NCI-H1092 treated with DMSO at 0.1 percent for 48 hours (cell line): ENCODE measurements at places on chromosomes 12 and 14.

DNA sequence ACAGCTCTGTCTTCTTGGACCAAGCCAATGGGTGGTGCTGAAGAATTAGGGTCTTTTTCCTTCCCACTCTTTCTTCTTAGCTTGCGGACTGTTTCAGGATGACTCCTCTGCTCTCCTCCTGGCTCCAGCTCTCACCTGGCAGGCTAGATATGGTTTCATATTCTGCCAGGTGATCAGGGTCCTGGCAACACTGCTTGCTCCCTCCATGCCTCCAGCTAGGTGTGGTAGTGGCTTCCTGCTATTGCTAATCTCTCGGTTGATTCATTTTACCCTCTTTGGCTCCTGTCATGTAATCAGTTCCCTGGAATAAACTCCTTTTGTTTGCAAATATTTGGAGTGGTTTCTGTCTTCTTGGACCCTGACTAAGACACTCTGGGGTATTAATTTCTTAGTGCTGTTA, 4.3 kb upstream of the GZMH start:
- no peak for DNase-seq

DNA sequence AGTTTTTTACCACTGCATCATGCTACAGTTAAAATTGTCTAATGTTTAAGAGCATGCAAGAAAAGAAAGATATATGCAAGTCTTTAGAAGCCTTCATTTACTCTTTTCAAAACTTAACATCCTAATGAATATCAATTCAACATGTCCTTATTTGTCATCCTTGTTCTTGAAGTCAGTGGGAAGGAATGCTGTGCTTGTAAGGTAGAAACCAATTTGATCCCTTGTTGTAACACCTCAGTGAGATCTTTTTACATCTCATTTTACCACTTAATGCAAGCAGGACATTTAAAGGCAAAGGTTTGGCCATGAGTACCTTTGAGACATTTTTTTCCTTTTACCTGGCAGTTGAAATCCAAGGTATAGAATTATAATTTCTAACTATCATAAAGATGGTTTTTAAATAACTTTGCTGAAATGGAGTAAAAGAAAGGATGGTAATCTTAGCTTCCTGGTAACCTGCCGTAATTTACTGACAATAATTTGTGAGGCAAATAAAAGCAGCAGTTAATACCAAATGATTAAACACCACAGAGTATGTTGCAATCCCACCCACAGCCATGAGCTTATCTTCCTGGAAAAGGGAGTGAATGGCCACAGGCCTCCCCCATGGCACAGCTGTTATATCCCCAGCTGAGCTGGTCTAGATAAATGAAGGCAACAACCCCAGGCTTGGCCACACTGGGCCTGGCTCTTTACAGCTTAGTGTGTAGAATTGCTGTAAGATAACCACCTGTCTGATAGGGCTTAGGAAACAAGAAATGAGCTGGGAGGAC, 33.2 kb upstream of the STRN3 start:
- no peak for DNase-seq

DNA sequence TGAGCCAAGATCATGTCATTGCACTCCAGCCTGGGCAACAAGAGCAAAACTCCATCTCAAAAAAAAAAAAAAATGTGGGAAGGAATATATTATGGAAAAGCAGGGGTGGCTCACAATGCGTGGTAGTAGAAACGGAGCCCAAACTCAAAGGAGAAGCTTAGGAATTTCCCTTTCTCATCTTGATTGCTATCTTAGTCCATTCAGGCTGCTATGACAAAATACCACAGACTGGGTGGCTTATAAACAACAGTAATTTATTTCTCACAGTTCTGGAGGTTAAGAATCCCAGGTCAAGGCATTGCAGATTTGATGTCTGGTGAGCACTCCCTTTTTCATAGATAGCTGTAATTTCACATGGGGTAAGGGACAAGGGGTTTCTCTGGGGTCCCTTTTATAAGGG, 153.8 kb upstream of the KRR1 start:
- no peak for DNase-seq

- no peak for DNase-seq
Observed at GRCh38 chr12:122481861-122482260, 18.9 kb downstream of the ZCCHC8 start.

DNA sequence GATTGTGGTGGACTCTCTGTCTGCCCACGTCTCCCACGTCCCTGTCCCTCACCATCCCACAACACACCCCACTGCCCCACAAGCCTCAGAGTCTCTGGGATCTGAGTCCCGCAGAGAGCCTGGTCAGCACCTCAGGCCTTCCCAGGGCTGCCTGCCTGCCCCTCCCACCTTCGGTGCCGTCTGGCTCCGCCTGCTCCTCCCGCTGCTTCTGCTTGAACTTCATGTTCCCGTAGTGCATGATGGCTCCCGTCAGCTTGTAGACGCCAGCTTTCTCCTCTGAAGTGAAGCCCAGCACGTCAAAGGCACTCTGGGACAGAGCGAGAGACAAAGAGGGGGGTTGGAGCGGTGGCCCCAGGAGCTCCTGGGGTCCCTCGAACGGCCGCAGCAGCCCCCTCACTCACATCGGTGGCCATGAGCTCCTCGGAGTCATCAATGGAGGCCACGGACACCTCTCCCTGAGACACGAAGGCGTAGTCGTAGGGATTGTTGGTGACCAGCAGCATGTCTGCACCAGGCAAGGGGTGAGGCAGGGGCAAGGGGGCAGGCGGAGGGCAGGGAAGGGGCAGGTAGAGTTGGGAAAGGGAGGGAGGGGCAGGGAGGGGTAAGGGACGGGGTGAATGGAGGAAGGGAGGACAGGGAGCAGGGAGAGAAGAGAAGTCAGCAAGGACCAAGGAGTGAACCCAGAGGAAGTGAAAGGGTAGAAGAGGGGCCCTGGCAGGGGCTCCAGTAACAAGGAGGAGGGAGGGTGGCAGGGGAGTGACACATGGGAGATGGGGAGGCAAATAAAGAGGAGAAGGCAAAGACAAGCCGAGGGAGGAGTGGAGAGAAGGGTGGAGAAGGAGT, 5.6 kb downstream of the MYH6 start:
- no peak for DNase-seq

DNA sequence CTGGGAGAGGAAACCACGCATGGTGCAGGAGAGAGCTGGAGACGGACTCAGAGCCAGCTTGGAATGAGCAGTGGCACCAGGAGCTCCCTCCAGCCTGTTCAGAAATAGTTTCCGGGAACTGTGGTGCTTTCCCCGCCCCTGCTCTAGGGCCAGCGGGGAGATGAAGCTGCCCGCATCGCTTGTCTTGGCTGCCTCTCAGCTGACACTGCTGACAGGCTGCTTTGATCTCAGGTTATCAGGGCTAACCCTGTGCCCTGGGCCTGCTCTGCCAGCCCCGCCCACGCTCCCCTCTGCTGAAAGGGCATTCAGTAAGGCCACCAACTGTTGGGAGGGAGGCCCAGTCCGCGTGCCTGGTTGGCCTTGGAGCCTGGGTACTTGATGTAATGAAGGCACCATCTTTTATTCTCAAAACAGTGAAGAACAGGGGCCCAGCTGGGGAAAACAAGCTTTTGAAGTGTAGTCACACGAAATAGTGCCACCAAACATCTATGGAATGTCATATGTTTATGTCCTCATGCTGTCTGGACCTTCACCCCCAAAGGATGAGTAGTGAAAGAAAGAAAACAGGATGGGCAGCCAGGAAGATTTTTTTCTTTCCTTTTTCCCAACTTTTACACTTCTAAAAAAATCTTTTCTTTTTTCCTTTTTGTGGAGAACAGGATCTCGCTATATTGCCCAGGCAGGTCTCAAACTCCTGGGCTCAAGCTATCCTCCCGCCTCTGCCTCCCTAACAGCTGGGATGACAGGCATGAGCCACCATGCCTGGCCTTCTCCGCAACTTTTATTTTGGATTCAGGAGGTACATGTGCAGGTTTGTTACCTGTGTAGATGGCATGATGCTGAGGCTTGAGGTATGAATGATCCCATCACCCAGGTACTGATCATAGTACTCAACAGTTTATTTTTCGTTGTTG, 115.9 kb upstream of the TBX3 start:
- no peak for DNase-seq

DNA sequence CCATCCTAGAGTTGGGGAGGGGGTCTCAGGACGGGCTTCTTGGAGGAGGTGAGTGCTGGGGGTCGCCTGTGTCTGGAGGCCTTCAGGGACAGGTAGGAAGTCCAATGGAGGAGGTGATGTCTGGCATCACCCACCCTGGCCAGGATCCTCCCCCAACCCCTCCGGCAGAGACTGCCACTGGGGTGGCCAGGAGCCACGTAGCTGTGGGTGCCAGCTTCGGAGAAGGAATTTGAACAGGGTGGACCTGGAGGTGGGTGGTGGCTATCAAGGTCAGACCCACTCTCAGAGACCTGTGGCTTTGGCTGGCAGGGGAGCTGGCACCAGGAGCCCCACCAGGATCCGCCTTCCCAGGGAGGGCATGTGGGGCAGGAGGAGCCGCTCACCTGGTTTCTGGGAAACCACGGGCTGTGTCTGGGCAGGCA, 9.1 kb downstream of the CEP170B start:
- no peak for DNase-seq

DNA sequence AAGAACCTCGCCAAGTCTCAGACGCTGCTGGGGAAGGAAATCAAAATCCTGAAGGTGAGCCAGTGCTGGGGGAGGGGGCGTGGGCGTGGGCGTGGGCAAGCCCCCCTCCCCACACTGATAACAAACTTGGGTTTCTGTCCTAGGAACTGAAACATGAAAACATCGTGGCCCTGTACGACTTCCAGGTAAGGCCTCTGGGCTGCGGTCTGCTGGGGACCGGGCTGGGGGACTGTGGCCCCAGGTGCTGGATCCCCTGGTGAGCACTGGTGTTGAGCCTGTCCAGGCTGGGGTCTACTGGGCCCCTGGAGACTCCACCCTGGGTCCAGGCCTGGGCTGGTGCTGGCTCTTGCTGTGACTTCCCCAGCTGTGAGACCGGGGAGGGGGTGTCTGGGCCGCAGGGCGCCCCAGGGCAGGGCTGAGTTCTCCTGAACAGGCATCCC, 1.2 kb downstream of the ULK1 start:
- DNase-seq: no peak

GRCh38 chr14:95155045-95155444, 2.3 kb downstream of the DICER1 start:
- DNase-seq: no peak

- DNase-seq: peak; percentile 83
Observed at GRCh38 chr14:103562429-103563225, at the start of the genes BAG5 and COA8. BAG5 (minus strand) TSS chr14:103562657; CDS start chr14:103561164, 1,493 bp downstream. COA8 (plus strand) TSS chr14:103562960; CDS start chr14:103563002, 42 bp downstream.

- DNase-seq: peak; percentile 86
Observed at GRCh38 chr14:75307700-75308379, 29.2 kb downstream of the FOS start.

DNA sequence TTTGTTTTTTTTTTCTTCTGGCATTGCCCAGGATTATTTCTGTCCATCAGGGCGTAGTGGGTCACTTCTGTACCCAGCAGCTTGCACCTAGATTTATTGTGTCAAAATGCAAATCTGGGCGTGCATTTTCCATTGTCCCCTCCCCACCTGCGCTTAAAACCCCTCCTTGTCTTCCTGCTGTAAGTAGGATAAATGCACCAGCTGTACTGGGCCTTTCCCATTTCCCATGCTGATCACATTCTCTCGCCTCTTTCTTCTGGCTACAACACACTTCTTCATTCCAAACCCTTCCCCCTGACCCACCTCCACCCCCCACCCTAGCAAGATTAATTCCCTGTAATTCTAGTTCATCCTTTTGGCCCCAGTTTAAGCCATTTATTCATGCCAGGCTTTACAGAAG, 128.0 kb downstream of the ETV6 start:
- DNase-seq: no peak

DNA sequence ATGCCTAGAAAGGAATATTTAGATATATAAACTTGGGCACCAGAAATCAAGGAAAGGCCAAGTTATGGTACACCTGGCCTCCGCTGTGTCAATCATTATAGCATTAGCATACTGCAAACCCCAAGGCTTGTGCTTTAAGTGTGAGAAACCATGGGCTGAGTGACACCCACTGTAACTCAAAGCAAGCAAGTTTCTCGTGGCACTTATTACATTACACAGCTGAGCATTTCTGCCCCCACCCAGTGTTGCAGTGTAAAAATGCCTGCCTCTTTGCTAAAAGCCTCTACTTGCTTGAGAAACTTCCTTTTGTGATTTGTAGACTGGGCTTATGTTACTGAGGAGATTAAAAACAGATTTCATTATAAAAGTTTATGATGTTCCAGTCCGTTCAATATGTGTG, 122.0 kb downstream of the TGFB3 start:
- no peak for DNase-seq

GRCh38 chr12:67958187-67958586, 31.1 kb upstream of the IFNG-AS1 start:
- DNase-seq: no peak

DNA sequence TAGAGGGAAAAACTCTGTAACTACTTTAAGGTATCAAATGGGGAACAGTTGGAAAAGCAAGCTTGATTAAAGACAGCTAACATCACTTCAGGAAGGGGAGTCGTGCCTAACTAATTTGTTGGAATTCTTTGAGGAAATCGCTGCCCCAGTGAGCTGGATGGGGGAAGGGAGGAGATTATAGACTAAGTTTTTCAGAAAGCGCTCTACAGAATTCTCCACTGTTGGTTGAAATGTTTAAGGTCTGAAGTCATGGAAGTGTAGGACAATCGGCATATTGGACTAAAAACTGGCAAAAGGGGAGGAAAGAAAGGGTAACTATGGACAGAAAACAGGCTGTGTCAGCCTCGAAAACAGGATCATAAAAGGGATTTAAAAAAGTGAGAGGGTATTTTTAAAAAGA, 229.9 kb upstream of the HMGA2 start:
- DNase-seq: no peak

- DNase-seq: no peak
Observed at GRCh38 chr14:36654794-36655381, 6.8 kb upstream of the PAX9 start.

- DNase-seq: peak; percentile 53
Observed at GRCh38 chr12:84641940-84642545, 270.6 kb downstream of the SLC6A15 start.

GRCh38 chr12:16175840-16176239, 101.6 kb downstream of the SLC15A5 start:
- DNase-seq: no peak

- no peak for DNase-seq
Observed at GRCh38 chr14:28830115-28830534, 63.5 kb downstream of the FOXG1 start.

- peak; percentile 60 for DNase-seq
Observed at GRCh38 chr14:58663494-58664111, 25.8 kb downstream of the DACT1 start.

DNA sequence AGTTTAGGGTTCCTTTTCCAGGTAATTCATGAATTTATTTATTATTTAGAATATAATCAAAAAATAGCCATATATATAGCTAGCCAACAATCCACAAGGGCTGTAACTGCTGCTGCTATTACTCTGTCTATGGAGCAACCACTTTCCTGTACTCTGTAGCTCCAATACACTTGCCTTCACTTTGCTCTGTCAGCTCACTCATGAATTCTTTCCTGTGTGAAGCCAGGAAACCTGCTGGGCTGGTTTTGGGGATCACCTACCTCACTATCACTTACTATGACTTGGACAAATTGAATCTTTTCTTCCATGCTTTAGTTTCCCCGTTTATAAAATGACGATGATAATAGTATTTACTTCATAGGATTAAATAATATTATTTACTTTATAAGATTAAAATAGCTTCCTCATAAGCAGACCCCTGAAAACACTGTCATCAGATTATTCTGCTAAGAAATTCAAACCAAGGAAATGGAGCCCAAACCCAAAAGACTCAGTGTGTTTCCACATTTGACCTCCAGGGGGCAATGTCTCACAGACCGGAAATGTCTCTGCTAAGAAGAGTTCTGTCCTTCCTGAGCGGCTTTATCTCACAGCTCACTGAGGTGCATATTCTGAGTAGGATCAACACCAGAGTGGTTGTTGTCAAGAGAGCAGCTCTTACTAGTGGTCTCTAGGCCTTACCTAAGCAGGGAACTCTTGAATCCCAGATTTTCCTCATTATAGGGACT, 457.1 kb downstream of the DAD1 start:
- DNase-seq: no peak

GRCh38 chr14:49865431-49865859, 12.9 kb upstream of the NEMF start:
- peak; percentile 55 for DNase-seq
